Heart left ventricle (tissue), 16 donors: ENCODE measurements at places on chromosomes 1 and 21. TPM values are rescaled to one million over a fixed set of nuclear protein-coding genes. Genes with fewer than 3 reads are reported as not detected.

DMRTA2 gene
- not detected for total RNA-seq

KRTAP19-3 gene
- not detected for total RNA-seq

DNA sequence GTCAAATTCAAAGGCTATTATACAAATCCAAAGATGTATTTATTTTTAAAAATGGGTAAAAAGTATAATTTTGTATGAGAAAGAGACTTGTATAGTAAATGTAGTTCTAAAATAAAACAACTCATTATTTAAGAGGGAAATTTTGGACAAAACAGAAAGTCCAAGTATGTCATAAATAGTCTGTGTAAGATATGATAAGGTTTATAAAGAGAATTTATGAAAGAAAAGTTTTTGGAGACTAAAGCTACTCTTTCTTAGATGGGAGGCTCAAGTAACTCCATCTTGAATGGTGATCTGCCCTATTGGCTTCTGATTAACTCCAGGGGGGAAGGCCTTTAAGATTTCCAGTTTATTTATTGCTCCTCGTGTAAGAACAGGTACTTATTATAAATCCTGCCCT is 14.7 kb upstream of the OR2T27 start:
- no peak overlapping the region for H3K4me3 ChIP-seq
- H3K36me3 ChIP-seq: no peaks in the 10 kb centered on the region
- no peak overlapping the region for H3K27ac ChIP-seq

FMOD gene
- 8.5 TPM for total RNA-seq

KCNA2 gene
- total RNA-seq: 0.82 TPM

NDUFS5 gene
- 1,815 TPM for total RNA-seq

THEM5 gene
- not detected for total RNA-seq

DNA sequence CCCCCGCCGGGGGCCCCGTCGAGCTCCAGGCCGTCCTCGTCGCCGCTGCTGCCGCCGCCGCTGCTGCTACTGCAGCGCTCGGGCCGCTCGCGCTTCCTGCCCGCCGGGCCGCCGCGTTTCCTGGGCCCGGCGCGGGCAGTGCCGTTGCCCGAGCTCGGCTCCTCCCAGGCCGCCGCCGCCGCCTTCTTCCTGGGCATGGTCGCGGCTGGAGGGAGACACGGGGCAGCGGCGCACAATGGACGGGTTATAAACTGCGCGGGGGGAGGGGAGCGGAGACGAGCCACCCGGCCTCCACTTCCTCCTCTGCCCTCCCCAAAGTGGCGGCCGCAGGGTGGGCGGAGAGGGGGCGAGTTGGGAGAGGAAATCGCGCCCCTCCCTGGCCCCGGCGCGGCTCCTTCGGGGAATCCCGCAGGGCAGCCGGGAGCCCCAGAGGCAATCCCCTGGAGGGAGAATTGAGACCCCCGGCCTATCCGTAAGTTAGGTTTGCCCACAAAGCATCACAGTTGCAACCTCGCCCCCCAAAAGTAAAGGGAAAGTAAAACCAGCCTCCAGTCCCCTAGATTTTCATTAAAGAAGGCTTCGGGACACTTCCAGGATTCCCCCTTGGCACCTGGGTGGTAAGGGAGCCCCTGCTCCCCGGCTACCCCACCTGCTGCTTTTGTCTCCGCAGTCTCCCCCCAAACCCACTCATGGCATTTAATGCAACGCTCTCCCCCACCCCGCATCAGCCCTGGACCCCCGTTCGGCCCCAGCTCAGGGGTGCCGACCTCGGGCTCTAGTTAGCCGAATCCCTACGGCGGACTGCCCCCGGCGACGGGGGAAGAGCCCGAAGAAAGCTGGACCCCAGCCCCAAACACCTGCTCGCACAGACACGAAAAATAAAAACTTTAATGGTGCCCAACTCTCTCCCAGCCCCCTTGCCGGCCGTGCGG is 893 bp downstream of the RCC2 start:
- H3K27me3 ChIP-seq: no peaks in the 10 kb centered on the region
- peak; percentile 75 for DNase-seq
- peak overlapping the region; percentile 82 for H3K27ac ChIP-seq

- no peak overlapping the region for H3K27ac ChIP-seq
- no peaks in the 10 kb centered on the region for H3K27me3 ChIP-seq
- H3K4me1 ChIP-seq: peaks cover 2% of the 10 kb centered on the region
- peak; percentile 67 for DNase-seq
- no peak overlapping the region for H3K4me3 ChIP-seq
Measured at GRCh38 chr1:23544444-23545389, 13.7 kb upstream of the E2F2 start.

- H3K36me3 ChIP-seq: peaks cover 52% of the 10 kb centered on the region
- no peaks in the 10 kb centered on the region for H3K27me3 ChIP-seq
- no peak overlapping the region for H3K27ac ChIP-seq
- DNase-seq: peak; percentile 82
- H3K4me3 ChIP-seq: no peak overlapping the region
Measured at GRCh38 chr1:205528887-205529825, 24.7 kb downstream of the CDK18 start.

- no peak for DNase-seq
- H3K4me1 ChIP-seq: peaks cover 53% of the 10 kb centered on the region
- H3K4me3 ChIP-seq: no peak overlapping the region
- no peaks in the 10 kb centered on the region for H3K36me3 ChIP-seq
- H3K27me3 ChIP-seq: no peaks in the 10 kb centered on the region
Measured at GRCh38 chr1:204414016-204414415, 2.4 kb upstream of the PPP1R15B start.

TMEM269 gene
- not detected for total RNA-seq
